ENCODE measurements at places on chromosomes 12 and 14.

GRCh38 chr12:27343255-27344000 lies 10.8 kb downstream of the BMAL2 start:
- DNase-seq, result no peak

DNA sequence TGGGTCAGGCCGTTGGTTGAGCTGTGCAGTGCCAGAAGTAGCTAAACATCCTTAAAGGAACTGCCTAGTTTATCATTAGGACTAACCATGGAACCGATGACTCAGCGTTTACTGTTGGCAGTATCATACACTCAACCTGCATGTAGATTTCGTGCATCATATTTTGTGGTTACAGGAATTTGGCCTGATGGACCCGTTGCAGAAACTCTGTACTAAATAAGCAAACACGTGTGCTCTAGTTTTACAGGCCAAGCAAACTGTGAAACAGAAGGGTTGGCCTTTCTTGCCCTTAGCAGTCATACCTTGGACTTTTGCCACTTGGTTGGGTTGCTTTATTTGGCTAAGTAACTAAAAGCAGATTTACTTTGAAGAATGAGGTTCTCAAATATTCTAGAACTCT lies 35.6 kb downstream of the DGLUCY start:
- DNase-seq, result no peak

DNA sequence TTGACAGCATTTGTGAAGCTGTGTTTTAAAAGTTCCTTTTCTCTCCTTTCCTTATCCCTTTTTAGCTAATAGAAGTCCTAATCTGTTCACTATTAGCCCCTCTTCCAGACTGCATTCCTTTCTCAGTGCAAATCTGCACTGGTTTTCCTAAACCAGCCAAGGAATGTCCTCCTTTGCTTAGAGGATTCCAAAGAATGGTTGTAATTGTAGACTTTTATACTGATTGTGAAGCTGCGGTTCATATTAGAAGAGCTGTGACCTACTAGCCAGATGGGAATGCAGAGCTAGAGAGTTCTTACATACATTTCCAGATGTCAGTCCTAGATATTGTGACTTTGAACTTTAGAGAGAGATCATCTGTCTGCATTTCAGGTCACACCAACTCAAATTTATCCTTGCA lies 79.8 kb downstream of the MYRFL start:
- no peak for DNase-seq

GRCh38 chr12:53596920-53597363 lies 29.2 kb downstream of the ATF7 start:
- DNase-seq, result no peak

- no peak for DNase-seq
These were observed 707 bp downstream of the DHRS1 start for GRCh38 chr14:24298892-24299254.

GRCh38 chr12:14961466-14962152 lies at the start of gene ARHGDIB:
ARHGDIB (minus strand) TSS chr12:14961601; CDS start chr12:14950712, 10,889 bp downstream.
- DNase-seq, result peak; percentile 92

DNA sequence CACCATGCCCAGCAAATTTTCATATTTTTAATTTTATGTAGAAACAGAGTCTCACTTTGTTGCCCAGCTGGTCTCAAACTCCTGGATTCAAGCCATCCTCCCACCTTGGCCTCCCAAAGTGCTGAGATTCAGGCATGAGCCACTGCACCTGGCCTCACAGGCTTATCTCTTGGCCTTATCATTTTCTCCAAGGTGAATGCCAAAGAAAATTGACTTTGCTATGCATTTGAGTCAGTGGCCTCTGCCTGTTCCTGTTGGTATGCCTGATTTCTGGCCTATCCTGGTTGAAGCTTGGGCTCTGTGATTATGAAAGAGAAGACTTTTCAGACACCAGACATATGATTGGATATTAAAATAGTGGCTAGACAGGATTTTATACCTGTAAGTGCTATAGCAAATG lies 34.2 kb downstream of the MANSC1 start:
- DNase-seq, result no peak

DNA sequence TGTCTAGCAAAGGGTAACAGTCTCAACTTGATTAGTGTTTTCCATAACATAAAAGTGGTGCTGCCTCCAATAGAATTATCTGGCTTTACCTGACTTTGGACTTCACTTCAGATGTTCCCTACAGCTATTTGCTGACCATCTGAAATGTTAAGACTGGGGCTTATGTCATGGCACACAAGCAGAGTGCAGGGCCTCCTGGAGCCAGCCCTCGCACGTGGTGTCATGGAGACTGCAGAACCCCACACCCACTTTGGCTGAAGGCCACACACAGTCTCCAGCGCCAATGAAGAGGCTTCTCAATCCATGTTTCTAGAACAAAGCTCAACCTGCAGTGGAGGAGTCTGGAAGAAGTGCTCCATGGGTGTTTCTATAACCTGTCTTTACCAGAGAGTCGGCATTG lies 169.6 kb upstream of the FRMD6 start:
- DNase-seq, result no peak

GRCh38 chr12:53481939-53482586 lies 17.2 kb downstream of the MAP3K12 start:
- DNase-seq, result no peak

GRCh38 chr12:101877806-101878242 lies 444 bp downstream of the DRAM1 start:
- DNase-seq, result no peak

DNA sequence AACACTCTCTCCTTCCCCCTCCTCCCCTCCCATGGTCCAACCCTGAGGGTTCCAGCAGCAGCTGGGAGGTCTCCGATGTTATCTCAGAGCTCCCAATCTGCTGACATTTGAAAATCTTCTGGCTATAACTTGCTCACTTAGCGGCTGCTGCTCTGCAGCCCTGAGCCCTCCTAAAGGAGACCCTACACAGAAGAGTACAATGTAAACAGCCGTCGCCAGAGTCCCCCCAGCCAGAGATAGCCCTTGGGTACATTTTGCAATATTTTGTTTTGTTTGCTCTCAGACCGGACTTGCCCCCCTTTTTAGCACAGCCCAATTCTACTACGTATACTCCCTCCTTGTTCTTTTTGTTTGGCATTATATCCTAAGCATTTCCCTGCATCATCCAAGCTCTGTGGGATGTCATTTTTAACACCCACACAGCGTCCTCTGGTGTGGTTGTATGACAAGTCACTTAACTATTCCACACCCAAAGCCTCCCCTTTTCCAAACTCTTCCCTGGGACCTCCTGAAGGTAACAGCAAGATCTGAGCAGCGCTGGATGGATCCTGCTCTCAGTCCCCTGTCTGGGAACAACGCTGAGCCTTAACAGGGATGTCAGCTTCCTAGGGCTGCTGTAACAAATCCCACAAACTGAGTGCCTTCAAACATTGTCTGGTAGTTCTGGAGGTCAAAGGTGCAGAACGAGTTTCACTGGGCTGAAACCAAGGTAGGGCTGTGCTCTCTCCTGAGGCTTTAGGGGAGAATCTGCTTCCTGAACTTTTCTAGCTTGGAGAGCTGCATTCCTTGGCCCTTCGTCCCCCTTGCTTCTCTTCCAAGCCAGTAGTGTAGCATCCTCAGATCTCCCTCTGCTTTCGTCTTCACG lies 25.3 kb upstream of the TCL1B start:
- no peak for DNase-seq

DNA sequence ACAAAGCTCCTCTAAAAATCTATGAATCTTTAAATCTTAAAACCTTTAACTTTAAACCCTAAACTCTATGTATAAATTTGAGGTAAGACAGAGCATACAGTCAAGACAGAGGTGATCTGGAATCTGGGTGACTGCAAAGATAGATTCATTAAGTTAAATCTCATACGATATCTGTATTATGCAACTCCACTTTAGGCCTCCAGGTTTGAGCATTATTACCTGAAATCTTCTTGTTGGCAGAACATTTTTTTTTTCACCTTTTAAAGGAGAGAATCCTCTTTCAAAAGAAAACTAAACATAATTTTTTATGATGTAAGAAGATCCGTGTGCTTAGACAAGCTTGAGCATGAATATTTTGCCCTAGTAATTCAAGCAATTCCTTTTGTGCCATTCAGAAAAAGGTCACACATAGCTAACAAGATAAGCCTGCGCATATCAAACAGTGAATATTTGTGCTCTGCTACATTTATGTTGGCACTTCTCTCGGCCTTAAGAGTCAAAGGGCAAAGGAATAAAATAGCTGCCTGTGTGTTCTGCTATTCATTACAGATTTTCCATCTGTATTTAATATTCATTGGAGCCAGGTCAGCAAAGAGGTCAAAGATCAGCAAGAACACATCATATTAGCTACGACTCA lies 163.3 kb downstream of the TMTC3 start:
- DNase-seq, result no peak

DNA sequence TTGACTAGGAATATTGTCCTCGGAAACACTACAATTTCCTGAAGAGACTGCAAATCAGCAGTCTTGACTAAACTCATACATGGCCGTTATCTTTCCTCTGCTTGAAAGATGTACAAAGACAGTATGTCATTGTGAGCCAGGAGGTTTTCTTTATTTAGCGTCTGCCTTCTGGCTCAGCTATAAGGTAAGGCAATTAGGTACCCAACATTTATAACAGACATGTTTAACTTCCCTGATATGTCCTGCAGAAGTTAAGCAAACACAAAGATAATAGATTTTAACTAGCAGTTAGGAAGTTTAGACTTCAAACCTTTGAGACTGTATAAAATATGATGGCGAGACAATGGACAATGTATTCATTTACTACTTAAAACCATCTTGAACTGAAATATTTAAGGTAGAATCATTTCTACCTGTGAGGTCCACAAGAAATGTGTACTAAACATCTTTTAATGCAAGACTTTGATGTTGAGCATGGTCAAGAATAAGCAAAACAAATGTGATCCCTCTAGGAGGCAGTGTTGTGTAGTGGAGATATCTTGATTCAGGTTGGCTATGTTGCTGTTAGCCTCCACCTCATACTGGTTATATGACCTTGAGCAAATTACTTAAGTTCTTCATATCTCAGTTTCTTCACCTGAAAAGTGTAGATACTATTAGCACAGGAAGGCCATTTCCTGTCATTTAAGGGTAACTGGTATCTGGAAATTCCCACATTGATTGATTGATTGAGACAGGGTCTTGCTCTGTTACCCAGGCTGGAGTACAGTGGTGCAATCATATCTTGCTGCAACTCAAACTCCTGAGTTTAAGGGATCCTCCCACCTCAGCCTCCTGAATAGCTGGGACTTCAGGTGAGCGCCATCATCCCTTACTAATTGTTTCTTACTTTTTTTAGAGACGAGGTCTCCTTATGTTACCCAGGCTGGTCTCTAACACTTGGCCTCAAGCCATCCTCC lies 96.3 kb upstream of the EEA1 start:
- DNase-seq, result peak; percentile 21

GRCh38 chr14:90115780-90116179 lies 54.0 kb downstream of the KCNK13 start:
- no peak for DNase-seq

DNA sequence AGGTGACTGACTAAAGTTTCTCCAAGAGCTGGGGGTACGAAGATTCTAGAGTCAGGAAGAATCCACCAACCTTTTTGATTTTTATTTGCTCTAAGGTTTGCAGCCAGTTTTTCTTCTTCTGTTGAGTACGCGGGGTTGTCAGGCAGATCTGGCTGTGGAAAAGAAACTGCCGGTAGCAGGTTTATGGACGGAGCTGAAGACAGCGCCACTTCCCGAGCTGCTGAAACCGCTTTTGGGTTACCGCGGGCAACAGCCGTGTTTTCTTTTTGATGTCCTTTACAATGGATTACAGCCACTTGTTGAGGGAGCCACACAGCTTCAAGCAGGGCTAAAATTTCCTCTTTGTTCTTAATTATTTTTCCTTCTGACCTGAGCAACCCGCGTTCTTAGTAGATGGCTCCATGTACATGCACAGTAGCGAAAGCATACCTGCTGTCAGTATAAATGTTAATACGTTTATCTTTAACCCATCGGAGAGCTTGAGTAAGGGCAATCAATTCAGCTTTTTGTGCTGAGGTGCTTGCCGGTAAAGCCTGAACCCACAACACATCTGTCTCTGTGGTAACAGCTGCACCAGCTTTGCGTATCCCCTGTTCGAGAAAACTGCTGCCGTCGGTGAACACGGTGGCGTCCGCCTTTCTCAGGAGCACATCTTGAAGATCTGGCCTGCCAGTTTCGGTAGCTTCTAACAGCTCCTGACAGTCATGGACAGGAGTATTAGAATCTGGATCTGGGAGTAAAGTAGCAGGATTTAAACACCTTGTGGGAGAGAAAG lies 674.3 kb downstream of the TMEM121 start:
- DNase-seq, result no peak

- no peak for DNase-seq
These were observed 53.8 kb downstream of the SETD3 start for GRCh38 chr14:99426813-99427346.

DNA sequence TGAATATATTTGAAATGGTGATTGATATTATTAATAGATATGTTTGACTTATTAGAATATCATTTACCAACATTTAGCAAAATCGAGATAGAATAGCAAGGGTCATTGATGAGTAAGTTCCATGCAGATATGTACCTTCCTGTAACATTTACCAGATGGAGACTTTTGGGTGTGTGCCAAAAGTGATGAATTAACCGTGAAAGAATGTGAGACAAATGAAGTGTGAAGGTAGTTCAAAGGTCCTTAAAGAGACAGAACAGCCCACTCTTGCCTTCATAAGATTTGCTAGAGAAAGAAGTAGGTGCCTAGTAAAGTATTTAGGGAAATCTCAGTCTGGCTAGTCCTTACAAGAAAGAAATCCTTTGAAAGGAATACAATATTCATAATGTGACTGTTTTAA lies 45.5 kb downstream of the FGD4 start:
- DNase-seq, result no peak

DNA sequence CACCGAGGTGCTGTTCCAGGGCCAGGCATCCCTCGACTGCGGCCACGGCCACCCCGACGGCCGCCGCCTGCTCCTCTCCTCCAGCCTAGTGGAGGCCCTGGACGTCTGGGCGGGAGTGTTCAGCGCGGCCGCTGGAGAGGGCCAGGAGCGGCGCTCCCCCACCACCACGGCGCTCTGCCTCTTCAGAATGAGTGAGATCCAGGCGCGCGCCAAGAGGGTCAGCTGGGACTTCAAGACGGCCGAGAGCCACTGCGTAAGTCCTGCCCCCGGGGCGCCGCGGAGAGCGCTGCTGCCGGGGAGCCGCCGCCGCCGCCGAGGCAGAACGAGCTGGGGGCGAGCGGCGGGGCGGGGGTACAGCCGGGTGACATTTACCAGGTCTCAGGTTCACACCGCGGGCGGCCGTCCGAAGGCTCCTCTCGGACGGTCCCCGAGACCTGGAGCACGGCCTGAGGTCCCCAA lies 1.4 kb downstream of the PLXNC1 start:
- DNase-seq, result no peak

- peak; percentile 13 for DNase-seq
These were observed 22.2 kb downstream of the DUSP16 start for GRCh38 chr12:12540261-12541013.

GRCh38 chr12:80271780-80272179 lies 172.3 kb upstream of the PTPRQ start:
- no peak for DNase-seq

All from GF-D8 (cell line).